ENCODE measurements at places on chromosomes 5 and 9.

GRCh38 chr5:138610918-138611677, 35.9 kb upstream of the HSPA9 start:
- peak; percentile 2 for DNase-seq

DNA sequence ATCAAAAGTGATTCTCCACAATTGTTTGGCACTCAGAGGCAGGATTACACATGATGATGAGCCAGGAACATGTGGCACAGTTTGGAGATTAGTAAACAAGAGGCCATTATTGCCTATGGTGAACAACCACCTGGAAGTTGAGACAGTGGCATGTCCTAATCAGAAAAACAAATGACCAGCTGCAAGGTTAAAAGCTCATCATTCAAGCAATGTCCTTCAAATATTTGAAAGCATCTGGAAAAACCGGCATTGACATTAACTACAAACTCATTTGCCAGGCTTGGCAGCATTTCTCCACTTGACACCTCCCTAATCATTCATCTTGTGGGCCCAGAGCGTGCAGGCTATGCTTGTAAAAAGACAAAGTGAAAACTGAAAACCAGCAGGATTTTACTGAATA, 80.6 kb upstream of the MEGF10 start:
- DNase-seq: no peak

DNA sequence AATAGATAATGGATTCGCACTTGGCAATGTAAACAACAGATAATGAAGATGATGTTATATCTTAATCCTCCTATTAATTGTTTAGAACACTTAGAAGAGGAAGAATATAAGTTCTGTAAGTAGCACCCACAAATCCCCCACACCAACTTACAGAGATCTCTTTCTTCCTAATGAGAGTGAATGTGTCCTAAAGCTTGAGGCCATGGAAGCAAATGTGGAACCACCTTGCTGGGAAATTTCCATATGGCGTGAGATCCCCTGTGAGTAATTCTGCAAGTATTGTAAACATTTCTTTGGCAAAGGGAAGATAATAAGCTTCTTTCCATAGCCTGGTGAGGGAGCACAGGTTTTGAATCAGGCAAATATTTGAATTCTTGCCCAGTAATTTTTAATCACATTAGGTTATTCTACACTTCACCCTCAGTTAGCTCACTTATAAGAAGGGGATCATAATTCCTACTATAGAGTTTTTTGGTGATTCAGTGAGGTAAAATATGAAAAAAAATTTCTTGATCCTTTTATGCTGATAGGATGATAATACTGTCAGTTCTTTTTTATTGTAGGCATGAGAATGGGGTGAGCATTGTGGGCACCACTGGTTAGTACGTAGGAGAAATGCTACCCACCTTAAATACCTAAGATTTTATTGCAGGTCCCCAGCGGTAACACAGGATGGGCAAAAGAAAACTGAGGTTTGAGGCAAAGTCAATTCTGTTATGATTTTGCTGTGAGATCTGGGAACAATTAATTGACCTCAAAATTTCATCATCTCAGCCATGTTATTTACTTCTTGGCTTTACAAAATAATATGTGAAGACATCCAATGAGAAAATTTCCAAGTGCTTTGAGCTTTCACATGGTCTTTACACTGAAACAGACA, 574.8 kb downstream of the PSAT1 start:
- DNase-seq: no peak

DNA sequence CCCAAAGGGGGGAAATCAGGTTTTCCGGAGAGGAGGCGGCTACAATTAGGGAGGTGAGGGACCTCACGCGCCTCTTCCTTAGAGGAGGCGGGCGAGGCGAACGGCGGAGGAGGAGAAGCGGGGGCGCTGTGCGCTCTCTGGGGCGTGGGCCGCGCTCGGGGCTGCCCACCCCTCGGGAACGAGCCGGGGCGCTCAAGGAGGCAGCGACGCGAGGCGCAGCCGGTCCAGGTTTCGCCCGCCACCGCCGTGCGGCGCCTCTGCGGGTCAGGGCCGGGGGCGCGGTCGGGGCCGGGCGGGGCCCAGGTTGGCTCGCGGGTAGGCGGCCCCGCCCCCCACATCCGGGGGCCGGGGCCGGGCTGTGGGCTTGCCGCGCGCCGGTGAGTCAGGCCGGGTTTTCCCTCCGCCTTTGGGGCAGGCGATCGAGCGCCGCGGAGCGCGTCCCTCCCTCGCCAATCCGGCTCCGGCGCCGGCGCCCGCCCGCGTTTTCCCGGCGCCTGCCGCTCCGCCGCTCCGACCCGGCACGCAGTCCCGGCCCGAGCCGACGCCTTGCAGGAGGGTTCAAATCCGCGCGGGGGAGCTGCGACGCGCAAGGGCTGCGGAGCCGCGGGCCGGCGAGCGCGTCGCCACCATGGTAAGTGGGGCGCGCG, at the start of gene N4BP3:
Gene N4BP3 (plus strand): TSS at position 392 of the 647 bp plus-strand sequence. CDS start 6,052 bp downstream, outside the sequence.
- no peak for DNase-seq

GRCh38 chr9:34505370-34506120, 17.2 kb downstream of the ENHO start:
- no peak for DNase-seq

DNA sequence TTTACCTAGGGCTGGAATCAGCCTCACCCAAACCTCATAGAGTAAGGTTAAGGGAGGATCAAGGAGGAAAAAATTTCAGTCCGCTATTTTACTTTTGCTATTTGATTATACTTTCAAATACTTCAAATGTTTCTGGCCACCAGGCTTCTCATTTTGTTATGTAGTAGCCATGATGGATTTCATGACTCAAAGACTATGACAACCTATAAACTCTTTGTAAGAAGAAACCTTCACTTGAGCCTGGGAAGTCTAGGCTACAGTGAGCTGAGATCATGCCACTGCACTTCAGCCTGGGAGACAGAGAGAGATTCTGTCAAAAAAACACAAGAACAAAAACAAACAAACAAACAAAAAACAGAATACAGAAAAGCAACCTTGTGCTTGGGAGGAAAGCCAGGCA, 293.6 kb upstream of the TNC start:
- no peak for DNase-seq

DNA sequence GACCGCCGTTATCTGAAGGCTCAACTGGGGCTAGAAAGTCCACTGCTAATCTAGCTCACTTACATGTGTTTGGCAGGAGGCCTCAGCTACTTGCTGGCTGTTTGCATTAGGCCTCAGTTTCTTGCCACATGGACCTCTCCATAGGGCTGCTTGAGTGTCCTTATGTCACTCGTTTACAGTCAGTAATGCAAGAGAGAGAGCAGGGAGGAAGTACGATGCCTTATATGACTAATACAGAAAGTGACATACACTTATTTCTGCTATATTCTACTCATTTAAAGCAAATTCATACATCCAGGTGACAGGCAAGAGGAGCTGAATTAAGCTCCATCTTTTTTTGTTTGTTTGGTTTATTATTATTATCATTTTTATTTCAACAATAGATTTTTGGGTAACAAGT, 179.6 kb downstream of the LURAP1L start:
- no peak for DNase-seq

GRCh38 chr9:121364886-121365285, 5.2 kb downstream of the STOM start:
- DNase-seq: no peak

GRCh38 chr5:87137283-87137682, 130.4 kb upstream of the RASA1 start:
- DNase-seq: no peak

- DNase-seq: no peak
Observed at GRCh38 chr5:116848954-116849581, 274.4 kb upstream of the SEMA6A start.

DNA sequence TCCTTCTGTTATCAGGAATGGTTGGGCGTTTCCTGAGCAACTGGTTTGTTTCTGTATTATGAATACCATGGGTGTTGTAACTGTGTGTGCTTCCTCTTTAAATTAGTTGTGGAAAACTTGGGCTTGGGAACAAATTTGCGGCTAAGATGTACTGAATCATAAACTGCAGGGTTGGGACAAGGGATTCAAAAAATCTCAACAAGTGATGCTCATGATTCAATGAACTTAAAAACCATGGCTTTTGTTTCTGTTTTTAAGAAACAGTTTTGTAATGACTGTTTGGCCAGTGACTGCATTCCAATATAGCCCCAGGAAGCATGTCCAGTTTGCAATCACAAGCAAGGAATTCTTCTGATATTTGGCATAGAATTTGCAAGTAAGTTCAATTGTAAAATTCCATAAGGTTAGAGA, 657.5 kb upstream of the WWC1 start:
- DNase-seq: no peak

- DNase-seq: no peak
Observed at GRCh38 chr5:172920447-172920849, 38.8 kb upstream of the RPL26L1 start.
